Effector memory CD8-positive, alpha-beta T cell (primary cell): ENCODE measurements at places on chromosomes 2 and 18.

GRCh38 chr2:82636402-82637020 is 1822.6 kb downstream of the SUCLG1 start:
- DNase-seq: no peak

GRCh38 chr2:239813261-239814115 is 211.7 kb downstream of the NDUFA10 start:
- no peak for DNase-seq

DNA sequence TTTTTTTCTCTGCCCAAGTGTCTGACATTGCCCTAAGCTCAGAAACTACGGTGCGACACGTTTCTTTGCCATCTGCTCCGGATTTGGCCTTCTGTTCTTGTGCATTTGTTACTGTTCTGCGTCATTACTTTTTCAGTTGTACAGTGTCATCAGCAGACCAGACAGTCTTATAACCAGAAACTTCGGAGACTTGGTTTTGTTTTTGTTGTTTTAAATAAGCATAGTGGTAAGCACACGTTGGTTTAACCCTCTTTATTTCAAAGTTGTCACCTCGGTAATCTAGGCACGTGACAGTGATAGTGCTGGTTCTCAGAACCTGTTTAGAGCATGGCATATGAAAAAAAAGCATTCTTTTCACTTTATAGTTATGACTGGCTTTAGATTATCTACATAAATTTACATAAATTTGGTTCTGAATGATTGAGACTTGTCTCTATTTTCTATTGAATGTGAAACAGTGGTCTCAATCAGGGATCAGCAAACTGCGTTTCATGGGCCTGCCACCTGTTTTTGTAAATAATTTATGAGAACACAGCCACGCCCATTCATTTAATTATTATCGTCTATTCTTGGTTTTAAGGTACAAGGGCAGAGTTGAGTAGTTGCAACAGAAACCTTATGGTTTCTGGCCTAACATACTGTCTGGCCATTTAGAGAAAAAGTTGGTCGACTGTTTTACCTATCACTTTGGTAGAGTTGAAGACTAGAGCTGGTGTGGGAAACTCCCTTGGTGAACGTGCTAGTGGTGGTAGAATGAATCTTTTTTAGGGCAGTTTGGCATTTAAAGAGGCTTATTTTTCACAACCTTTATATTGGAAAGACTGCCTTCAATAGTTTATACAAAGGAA is 106.5 kb downstream of the ZNF532 start:
- DNase-seq: peak; percentile 4

- no peak for DNase-seq
Measured at GRCh38 chr18:43847164-43848091, 570.1 kb upstream of the SYT4 start.

DNA sequence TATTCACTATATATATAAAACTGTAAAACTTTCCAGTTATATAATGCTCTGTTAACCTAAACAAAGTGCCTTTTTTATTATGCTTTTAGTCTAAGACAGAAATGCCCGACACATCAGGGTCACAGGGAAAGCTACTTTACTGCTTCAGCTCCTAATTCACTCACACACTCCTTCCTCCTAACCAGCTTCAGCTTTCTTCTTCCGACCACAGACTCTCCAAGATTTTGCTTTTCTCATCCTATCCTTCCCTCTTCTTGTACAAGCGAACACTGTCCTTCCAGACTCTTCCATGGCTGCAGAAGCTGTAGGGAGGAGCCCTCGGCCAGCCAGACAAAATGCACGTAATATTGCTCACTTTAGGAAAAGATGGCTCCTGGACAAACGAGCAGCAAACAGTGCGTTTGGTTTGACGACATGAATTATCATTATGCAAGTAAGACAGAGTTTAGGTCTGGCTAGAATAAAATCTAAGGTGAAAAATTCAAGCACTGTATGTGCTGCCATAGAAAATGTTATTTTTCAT is 47.5 kb upstream of the HNRNPA3 start:
- no peak for DNase-seq

- no peak for DNase-seq
Measured at GRCh38 chr2:55159037-55159651, 72.9 kb downstream of the CLHC1 start.

DNA sequence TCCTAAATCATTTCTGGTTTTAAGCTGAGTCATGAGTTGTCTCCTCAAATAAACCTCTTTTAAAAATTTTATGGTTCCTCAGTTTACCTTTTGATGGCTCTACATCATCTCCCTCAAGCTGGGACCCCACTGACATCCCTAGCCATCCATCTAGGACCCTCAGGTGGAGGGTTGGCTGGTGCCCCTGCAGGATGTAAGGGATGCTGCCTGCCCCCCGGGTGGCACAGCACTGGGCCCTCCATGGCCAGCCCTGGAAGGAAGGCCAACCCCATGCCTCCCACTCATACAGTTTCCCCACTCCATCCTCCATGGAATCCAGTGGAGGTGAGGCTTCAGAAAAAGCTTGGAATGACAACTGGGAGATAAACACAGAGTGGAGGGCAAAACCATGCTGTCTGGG is 17.2 kb upstream of the GPC1 start:
- DNase-seq: no peak

DNA sequence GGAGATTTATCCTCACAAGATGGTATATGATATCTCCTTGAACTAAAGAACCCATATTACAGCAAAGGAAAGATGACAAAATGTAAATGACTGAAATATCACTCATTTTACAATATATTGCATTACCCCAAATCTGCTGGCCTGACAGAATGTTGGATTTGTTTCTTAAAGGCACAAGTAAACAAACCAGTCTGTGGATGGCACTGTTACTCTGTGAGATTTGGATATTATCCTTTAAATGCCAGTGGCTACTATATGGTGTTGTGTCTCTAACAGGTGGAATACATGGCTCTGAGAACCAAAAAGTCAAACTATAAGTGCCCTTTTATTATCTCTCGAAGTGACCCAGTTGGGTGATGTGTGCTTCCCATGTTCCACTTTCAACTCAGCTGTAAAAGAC is 125.7 kb downstream of the PDE1A start:
- no peak for DNase-seq

DNA sequence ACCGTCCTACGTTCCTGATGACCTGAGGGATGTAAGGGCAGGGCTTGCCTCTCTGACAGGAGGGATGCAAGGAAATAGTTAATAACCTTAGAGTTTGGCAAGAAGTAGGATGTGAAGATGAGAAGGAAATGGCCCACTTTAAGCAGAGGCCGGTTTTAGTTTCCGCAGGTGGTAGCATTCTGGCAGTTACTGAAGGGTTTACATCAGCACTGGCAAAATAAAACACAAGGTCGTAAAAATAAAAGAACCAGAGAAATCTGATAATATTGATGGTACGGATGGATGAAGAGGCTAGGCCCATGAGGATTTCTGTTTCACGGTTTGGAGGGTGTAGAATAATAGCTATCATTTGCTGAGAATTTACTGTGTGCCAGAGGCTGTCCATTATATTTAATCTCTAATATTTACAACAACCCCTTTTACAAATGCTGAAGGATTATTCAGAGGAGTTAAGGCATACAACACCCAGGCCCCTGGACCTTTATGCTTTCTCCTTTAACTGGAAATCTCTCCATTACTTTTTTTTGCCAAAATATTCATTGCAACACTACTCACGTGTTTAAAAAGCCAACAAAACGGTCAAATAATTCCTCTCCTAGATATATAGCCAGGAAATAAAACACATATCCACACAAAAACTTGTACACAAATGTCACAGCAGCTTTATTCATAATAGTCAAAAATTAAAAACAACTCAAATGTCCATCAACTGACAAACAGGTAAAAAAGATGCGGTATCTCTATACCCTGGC is 28.5 kb downstream of the DAPL1 start:
- no peak for DNase-seq

DNA sequence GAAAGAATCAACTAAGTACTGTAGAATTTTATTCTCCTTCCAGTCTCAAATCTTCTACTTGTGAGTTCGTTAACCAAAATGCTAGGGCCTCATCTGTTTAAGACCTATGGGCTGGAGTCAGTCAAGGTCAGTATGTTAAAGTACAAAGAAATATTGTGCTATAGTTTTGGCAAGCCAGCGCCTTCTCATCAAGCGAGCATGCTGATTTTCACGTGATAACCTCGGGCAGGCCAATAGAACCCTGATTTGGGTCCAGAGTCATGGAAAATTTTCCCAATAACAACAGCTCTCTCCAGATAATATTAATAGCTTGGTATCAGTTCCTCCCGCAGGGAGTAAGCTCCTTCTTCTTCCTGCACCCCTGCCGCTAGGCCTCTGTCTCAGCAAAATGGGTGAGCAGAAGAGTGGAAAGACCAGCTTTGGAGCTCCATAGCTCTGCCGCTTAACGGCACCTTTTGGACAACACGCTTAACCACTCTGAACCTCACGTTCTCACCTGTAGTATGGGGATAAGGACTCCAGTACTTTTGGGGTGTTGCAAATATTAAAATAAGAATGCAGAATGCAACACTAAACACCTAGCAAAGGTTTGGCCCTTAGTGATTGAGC is 11.7 kb downstream of the CABLES1 start:
- no peak for DNase-seq

GRCh38 chr2:102000813-102001766 is 9.3 kb downstream of the IL1R2 start:
- DNase-seq: no peak

GRCh38 chr18:48445540-48445939 is 36.4 kb upstream of the ZBTB7C start:
- peak; percentile 49 for DNase-seq

DNA sequence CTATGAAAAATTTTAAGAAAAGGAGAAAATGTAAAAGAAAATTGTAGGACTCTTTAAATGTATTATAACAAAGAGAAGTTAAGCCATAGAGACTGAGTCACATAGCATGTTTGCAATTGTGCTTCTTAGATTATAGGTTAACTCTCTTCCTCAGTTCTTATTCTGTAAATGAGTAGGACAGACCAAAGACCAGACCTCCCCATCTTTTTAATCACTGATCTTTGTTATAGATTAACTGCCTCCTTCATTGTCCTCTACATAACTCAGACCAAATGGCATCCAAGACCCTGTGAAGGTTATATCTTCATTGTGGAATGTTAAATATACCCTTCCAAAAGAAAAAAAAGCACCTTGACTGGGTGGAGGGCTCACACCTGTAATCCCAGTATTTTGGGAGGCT is 316.9 kb upstream of the LRRTM4 start:
- DNase-seq: no peak

DNA sequence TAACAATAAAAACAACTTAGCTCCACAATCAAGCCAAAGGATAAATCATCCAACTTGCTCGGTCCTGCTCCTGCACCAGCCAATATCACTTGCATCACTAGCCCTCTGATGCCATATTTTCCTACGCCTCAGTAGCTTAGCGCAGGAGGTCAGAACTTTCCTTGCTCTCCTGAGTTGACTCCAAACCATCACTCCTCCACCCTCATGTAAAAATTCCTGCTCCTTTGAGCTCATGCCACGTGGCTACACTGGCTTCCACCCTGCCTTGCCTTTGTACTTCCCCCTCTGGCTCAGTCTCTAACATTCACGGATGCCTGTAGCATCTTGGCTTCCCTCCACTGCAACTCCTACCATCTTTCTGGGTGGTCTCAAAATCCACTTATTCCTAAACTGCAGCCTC is 25.2 kb downstream of the AAK1 start:
- no peak for DNase-seq

DNA sequence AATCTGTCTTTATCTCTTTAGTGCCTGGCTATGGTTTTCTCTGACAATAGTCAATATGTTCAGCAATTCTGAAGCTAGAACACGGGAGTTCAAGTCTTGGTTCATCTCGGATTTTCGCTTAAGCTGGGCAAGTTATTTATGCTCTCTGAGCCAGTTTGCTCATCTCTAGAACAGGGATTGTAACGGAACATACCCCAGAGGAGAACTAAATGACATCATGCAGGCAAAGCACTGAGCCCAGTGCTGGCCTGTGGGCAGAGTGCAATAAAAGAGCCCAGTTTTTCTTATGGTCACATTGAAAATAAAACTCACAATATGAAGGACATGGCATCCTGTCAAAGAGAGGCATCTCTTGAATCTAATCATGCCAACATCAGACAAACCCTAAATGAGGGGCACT is 143.9 kb downstream of the ZBTB7C start:
- DNase-seq: no peak

DNA sequence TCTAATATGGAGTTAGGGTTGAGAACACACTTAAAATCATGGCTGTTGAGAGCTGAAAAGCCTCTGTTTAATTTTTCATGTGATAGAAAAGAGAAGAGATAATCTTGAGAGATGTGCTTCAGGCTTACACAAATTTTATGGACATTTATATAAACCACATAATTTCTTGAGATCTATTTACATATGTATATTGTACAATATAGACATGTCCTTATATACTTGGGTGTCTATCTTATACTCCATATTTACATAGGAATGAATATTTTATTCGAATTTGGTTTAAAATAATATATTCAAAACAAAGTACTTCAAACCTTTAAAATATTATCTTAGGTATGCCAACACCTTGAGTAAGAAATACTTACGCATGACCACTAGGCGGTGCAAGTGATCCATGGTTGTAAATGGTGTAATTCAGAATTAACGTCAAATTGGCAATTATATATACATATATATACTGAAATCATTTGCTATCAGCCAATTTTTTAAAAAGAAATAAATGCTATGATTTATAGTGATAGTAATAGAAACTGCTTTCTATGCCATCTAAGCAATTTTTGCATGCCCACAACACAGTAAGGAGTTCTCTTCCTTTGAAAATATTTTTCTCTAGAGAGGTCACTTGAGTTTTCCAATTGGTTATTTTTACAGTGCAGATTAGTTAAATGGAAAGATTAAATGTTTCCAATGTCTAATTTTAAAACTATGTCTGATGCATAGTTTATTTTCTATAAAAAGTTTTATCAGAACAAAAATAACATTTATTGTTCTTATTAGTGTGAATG is 37.6 kb upstream of the SPAG16 start:
- DNase-seq: peak; percentile 50

GRCh38 chr2:208370881-208371633 is 35.5 kb upstream of the PTH2R start:
- DNase-seq: no peak

- DNase-seq: no peak
Measured at GRCh38 chr2:157871415-157871814, 4.7 kb downstream of the ACVR1 start.

DNA sequence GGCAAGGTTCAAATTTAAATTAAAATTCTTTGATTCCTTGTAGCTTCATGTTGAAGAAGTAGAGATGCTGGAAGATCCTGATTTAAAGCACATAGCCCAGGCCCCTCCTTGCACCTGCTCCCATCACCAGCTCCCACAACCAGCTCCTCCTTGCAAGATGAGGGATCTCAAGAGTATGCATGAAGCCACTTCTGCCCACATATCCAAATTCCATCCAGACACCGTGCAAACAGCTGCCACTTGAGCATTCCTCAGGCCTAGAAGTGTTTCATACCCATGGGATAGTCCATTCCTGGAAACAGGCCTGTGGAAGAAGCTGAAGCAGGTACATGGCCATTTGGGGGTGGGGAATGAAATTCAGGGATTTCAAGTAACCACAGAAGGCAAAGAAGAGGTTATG is 32.4 kb upstream of the ITPRID2 start:
- no peak for DNase-seq

DNA sequence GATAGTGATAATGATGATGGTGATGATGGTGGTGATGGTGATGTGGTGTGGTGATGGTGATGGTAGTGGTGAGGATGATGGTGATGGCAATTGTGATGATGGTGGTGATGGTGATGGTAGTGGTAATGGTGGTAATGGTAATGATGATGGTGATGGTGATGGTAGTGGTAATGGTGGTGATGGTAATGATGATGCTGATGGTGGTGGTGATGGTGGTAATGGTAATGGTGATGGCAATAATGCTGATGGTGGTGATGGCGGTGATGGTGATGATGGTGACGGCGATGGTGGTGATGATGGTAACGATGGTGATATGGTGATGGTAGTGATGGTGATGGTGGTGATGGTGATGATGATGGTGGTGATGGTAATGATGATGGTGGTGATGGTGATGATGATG is 45.0 kb downstream of the ALK start:
- no peak for DNase-seq
